CD14-positive monocyte (primary cell): ENCODE measurements at places on chromosomes 1 and 21. TPM values are rescaled to one million over a fixed set of nuclear protein-coding genes. Genes with fewer than 3 reads are reported as not detected.

DNA sequence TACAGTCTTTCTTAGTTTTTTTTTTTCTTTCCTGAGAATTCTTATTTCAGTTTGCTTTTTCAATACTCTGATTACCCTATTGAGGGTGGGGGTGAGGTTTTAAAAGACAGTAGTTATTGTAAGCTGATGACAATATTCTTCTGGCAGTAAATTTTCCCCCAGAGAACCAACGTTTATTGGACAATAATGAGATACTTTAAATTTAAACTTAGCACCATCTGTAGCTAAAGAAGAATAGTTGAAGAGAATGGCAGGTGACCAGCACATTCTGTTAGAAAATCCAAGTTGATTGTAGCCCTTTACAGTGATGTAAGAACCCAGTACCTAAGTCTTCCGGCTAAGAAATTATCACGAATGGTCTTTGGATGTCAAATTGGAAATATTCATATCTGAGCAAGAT, 364.6 kb upstream of the LYPLAL1 start:
- no peak overlapping the region for H3K27ac ChIP-seq
- no peak for DNase-seq
- no peaks in the 10 kb centered on the region for H3K36me3 ChIP-seq
- no peaks in the 10 kb centered on the region for H3K27me3 ChIP-seq
- H3K4me1 ChIP-seq = no peaks in the 10 kb centered on the region

DNA sequence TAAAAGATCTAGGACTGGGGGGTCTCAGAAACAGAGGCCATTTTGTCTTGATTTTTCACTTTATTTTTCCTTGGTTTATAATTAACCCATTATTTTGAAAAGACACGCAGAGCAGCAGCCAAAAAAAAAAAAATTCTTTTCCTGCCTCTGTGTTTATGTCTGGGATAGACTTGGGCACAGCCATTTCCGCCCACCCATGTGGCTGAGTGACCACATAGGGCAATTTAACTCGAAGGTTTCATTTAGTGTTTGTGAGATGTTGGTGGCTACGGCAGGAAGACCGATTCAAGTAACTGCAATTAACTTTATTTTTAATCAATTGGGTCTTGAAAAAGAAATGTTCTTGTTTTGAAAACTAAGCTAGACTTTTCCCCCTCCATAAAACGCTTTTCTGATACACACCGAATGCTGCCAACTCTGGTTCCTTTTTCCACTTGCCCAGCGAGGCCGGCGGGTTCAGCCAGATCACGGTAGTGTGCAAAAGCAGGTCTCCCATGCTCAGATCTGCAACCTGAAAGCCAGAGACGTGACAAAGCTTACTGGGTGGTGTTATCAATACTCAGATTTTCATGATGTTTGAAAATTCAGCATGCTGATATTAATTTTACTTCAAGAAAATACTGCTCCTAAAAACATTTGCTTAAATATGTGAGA, 97.4 kb upstream of the KRTAP19-8 start:
- H3K4me3 ChIP-seq = no peak overlapping the region
- no peak overlapping the region for H3K27ac ChIP-seq
- peaks cover 38% of the 10 kb centered on the region for H3K4me1 ChIP-seq

- peaks cover 7% of the 10 kb centered on the region for H3K27me3 ChIP-seq
- no peak overlapping the region for H3K27ac ChIP-seq
Measured at GRCh38 chr1:36595349-36595748, 112.6 kb upstream of the CSF3R start.

DNA sequence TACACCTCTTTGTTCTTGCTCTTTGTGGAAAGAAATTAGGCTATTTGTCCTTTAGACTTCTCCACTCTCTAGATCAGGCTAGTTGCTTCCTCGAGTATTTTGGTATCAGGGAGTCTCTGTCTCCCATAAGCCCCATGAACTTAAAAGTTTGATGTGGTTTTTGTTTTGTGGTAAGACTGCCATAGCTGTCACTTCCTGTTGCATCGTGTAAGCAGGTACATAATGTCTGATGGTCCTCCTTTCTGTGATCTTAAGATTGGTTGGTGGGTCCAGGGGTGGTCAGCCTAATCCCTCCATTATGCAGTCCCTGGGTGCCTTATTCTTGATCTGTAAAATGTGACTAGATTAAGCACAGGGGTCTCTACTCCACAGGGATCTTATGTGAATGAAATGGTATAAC, 23.1 kb downstream of the CD53 start:
- no peak for DNase-seq
- H3K4me3 ChIP-seq = no peak overlapping the region
- no peaks in the 10 kb centered on the region for H3K27me3 ChIP-seq
- H3K36me3 ChIP-seq = peaks cover 94% of the 10 kb centered on the region

The KLHDC9 gene
- polyA plus RNA-seq = 0.08 TPM in 1 of 2 replicates, not detected in the other

The AMPD2 gene
- 117 TPM for polyA plus RNA-seq

The SDCCAG8 gene
- 33.2 TPM for polyA plus RNA-seq

GRCh38 chr1:6503884-6504602, 12.6 kb upstream of the PLEKHG5 start:
- DNase-seq = no peak
- H3K4me1 ChIP-seq = peaks cover 1% of the 10 kb centered on the region
- no peaks in the 10 kb centered on the region for H3K27me3 ChIP-seq
- no peak overlapping the region for H3K27ac ChIP-seq
- H3K4me3 ChIP-seq = no peak overlapping the region

The EPHA10 gene
- polyA plus RNA-seq = not detected

DNA sequence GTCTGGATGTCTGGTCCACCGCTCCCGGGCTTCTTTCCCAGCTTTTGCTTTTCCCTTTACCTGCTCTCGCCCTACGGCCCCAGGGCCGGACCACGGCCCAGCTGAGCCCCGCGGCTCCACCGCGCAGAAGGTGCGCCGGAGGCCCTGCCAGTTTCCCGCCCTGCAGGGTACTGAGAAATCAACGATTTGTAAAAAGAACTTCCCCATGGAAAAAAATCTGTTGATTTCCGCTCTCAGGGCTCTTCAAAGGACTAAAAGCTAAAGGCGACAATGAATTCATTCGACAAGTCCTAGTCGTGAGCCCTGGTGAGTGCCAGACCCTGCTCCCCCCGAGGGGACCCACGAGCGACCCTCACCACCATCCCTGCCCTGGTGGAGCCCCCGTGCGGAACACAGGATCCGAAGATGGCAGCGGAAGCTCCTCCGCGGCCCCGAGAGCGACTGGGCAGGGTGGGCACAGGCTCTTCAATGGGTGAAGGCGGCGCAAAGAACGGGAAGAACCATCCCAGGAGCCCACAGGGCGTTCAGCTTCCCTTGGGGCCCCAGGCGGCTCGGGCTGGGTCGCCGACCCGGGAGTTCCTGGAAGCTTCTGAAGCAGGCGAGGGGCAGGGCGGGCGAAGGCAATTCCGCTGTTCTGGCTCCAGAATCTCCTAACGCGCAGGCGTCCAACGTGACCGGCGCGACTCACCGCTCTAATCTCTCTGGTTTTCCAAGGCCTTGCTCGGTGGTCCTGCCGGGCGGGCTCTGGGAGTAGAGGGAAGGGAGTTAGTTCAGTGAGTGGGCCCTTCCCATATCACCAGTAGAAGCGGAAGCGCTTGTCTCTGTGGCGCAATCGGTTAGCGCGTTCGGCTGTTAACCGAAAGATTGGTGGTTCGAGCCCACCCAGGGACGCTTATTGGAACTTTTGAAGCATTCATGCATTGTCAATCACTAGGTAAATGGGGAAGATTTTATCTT, 6.6 kb upstream of the RNU1-2 start:
- H3K27me3 ChIP-seq = no peaks in the 10 kb centered on the region
- peak overlapping the region; percentile 85 for H3K27ac ChIP-seq
- peak; percentile 77 for DNase-seq
- H3K4me3 ChIP-seq = peak overlapping the region; percentile 78
- peaks cover 16% of the 10 kb centered on the region for H3K4me1 ChIP-seq
- H3K36me3 ChIP-seq = no peaks in the 10 kb centered on the region

The B3GALT5 gene
- polyA plus RNA-seq = not detected

The FALEC gene
- not detected for polyA plus RNA-seq

DNA sequence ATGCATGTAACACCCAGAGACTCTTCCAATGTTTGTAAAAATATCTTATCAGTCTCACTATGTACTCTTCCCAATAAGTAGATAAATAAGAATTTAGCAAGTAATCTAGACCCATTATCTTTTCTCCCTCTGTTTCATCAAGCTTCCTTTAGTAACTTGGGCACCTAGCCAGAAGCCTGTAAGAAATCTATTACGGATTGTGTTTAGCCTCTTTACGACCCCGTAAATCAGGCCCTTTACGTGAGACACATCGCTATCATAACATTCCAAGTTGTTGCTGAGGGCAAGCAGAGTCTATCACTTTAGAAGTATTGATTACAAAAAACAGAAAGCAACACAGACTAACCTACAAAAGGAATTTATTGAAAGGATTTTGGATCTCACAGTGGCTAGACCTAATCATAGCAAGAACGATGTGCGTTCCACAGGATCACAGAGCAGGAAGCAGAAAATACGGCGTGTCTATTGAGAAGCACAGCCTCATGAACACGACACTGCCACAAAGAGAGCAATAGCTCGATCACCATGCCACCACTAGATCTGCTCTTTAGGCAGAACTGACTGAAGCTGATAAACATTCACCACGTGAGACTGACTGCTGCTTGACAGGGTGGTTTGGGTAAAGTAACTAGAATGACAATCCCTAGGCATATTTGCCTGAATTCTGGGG, 922.1 kb downstream of the AMY1C start:
- no peak for DNase-seq
- H3K4me1 ChIP-seq = no peaks in the 10 kb centered on the region
- H3K27ac ChIP-seq = no peak overlapping the region
- H3K27me3 ChIP-seq = no peaks in the 10 kb centered on the region
- H3K36me3 ChIP-seq = no peaks in the 10 kb centered on the region

The F11R gene
- polyA plus RNA-seq = 58.0 TPM

The FGGY gene
- polyA plus RNA-seq = 2.3 TPM

- H3K36me3 ChIP-seq = no peaks in the 10 kb centered on the region
- no peak overlapping the region for H3K4me3 ChIP-seq
- no peaks in the 10 kb centered on the region for H3K27me3 ChIP-seq
- H3K27ac ChIP-seq = no peak overlapping the region
- no peak for DNase-seq
- no peaks in the 10 kb centered on the region for H3K4me1 ChIP-seq
Measured at GRCh38 chr1:220498188-220498587, 29.7 kb upstream of the MARK1 start.

The PLOD1 gene
- polyA plus RNA-seq = 44.5 TPM

The DARS2 gene
- 1.8 and 3.2 TPM in 2 replicates for polyA plus RNA-seq

DNA sequence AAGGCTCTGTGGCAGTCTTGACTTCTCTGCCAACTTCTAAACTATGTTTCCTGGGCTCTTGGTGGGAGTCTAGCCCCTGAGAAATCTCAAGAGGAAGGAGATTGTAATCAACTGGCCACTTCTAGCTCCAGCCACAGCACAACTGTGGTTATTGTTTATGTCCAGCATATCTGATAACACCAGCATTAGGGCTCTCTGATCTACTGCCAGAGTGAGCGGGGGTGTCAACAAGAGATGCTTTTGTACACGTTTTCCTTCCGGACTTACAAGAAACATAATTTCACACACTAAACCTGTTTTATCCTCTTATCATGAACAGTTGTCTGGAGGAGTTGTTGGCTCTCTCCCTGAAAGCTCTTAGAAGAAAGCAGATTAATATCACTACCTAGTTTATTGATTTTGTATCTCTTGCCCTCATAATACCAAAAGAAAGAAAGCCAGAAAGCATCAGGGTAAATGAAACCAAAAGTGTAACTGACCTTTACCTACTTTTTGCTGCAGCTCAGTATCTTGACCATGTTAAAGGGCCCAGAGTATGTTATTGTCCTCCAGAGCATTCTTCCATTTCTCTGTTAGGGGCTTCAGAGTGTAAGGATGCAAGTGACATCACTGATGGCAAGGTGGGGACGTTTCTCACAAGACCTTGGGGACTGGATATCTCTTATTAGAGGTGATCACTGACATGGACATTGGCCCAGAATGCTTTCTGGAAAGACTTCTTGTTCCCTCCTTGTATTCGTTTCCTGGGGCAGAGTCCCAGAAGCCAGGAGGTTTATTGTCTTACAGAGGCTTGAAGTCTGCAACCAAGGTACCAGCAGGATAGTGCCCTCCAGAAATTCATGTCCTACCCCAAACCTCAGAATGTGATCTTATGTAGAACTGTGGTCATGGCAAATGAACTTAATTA, 9.6 kb upstream of the SH2D1B start:
- no peak for DNase-seq
- H3K4me1 ChIP-seq = peaks cover 43% of the 10 kb centered on the region
- H3K27me3 ChIP-seq = no peaks in the 10 kb centered on the region

The WDTC1 gene
- 22.7 and 26.6 TPM in 2 replicates for polyA plus RNA-seq

The SH2D5 gene
- polyA plus RNA-seq = not detected

The ITLN2 gene
- polyA plus RNA-seq = not detected in 2 replicates

- DNase-seq = no peak
- H3K4me3 ChIP-seq = no peak overlapping the region
- no peaks in the 10 kb centered on the region for H3K4me1 ChIP-seq
Measured at GRCh38 chr1:167922611-167923074, 8.7 kb upstream of the ADCY10 start.

The DIRAS3 gene
- not detected for polyA plus RNA-seq

GRCh38 chr1:40890771-40891170, 28.6 kb upstream of the CITED4 start:
- no peaks in the 10 kb centered on the region for H3K36me3 ChIP-seq
- DNase-seq = no peak
- peaks cover 10% of the 10 kb centered on the region for H3K27me3 ChIP-seq
- peaks cover 14% of the 10 kb centered on the region for H3K4me1 ChIP-seq
- H3K27ac ChIP-seq = no peak overlapping the region

- no peaks in the 10 kb centered on the region for H3K4me1 ChIP-seq
- no peak overlapping the region for H3K27ac ChIP-seq
- no peaks in the 10 kb centered on the region for H3K27me3 ChIP-seq
- no peak for DNase-seq
Measured at GRCh38 chr1:183315991-183316758, 102.0 kb downstream of the NMNAT2 start.

DNA sequence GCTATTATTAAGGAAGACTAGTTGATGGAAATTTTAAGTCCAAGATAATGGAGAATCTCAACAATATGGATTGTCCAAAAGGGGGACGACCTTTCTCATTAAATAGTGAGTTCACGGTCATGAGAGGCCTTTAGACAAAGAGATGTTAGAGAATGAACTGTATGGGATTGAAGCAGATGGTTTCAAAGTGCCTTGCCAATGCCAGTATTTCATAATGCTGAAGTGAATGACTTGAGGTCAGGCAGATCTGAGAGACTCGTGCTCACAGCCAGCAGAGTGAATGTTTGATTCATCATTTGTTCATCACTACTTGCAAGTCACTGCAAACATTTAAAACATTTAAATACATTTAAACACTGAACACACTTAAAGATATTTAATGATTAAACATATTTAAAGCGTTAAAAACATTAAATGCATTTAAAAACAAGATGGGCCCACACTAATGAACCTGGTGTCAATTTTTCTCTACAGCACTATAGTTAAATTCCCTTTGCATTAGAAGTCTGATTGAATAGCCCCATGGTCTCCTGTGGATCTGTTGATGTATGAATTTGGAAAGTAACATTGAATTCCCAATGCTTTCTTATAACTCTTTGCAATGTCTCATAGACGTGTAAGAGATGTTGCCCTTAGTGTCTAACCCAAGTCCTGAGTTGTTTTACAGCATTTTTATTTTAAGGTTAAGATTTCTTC, 80.7 kb downstream of the TGFB2 start:
- H3K27ac ChIP-seq = no peak overlapping the region
- DNase-seq = no peak
- no peaks in the 10 kb centered on the region for H3K4me1 ChIP-seq
- no peak overlapping the region for H3K4me3 ChIP-seq
- no peaks in the 10 kb centered on the region for H3K27me3 ChIP-seq

The NASP gene
- 24.4 TPM for polyA plus RNA-seq

The TNFAIP8L2 gene
- polyA plus RNA-seq = 103 TPM
